ENCODE measurements at places on chromosomes 3 and 15.
A peak's percentile ranks its signal among the peaks of the same experiment; 100 is the strongest.

DNA sequence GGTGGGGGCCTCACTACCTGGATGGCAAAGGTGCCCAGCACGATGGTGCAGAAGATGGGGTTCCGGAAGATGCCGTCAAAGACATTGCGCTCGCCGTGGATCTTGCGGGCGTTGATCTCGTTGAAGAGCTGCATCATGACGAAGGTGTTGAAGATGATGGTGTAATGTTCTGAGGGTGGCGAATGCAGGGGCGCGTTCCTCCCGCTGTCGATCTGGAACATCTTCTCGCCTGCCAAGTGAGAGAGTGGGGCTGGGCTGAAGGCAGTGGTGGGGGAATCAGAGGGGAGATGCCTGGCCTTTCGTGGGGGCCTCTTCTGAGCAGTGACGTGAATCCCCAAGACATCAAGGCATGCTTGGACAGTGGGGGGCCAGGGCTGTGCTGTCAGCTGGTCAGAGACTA lies 19.6 kb upstream of the SEC13 start:
- DNase-seq = no peak

GRCh38 chr3:46024131-46024530 lies 3.2 kb downstream of the XCR1 start:
- no peak for DNase-seq

DNA sequence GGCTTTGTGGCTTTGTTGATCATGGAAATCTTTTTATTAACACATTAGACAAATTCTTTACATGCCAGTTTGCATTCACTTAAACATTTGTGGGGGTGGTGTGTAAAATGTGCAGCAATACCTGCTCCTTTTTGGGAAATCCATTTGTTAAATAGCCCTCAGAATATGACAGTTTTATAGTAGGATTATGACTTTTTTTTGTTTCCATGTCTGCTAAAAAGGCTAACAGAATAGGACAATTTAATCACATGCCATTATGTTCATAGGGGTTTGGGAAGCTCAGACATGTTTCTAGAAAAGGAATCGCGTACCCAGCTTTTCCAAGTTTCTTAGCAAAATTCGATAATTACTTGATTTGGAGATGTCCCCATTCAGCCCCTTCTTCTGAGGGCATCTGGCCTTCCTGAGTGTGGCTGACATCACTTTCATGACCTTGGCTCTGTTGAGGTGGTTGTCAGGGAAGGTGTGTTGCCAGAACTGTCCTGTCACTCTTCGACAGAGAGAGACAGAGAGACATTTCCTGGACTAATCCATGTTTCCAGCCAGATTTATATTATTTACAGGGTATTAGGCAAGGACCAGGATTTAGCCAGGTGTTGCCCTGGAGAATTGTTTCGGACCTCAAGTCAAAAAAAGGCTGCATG lies 126.4 kb downstream of the PTPRG start:
- DNase-seq = no peak

DNA sequence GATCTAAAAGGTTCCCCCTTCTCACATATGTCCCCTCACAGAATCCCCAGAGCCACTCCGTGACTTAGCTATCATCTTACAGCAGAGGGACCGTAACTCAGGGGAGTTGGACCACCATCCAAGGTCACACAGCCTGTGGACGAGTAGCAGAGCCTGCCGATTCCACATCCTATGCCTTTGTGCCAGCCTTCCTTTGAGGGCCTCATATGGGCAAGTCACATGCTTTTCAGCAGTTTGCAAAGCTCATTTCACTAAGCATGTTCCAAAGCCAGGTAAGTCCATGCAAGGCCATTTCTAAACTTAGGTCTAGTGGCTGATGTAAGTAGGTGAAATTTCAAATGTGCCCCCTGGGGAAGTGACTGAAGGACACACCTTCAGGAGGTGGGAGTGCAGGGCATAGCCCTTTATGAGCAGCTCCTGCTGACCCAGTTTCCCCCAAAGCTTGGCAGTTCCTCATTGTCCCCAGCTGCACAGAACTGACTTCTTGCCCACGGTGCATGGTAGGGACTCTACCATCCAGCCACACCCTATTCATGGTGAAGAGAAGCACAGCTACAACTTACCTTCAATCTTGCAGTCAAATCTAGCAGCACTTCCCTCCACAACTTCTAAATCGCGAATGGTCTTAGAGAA lies 33.3 kb upstream of the HACD2 start:
- DNase-seq = no peak

DNA sequence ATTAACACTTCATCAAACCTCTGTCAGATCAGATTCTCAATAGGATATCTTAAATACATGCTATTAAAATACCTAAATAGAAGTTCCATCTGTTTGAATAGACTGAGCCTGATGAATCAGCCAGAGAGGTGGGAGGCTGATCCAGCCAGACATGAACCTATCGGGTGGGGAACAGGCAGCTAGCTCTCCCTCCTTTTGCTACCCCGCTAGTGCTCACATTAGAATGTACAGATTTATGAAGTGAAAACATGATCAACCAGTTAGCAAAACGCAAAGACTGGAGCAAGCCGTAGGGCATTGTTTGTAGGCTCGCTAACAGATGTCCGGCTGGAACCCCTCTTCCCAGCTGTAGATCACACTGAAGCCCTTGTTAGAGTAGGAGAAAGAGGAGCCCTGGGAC lies 54.4 kb downstream of the GTF2E1 start:
- DNase-seq = no peak

DNA sequence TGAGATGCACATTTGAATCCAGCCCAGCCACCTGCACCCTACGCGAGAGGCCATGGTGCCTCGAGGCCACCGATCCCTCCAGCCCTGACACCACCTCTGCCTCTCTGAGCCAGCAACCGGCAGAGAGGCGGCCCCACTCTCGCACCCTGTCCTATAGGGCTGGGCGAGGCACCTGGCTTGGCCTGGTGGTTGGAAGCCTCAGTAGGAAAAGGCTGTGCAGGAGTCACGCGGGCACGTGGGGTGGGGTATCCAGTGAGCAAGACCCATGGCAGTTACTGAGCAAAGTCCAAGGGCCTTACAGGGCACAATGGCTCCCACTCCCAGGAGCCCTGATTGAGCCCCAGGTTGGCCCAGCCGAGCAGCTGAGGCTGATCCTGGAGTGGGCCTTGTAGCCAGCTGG lies 12.4 kb upstream of the DUSP7 start:
- no peak for DNase-seq

DNA sequence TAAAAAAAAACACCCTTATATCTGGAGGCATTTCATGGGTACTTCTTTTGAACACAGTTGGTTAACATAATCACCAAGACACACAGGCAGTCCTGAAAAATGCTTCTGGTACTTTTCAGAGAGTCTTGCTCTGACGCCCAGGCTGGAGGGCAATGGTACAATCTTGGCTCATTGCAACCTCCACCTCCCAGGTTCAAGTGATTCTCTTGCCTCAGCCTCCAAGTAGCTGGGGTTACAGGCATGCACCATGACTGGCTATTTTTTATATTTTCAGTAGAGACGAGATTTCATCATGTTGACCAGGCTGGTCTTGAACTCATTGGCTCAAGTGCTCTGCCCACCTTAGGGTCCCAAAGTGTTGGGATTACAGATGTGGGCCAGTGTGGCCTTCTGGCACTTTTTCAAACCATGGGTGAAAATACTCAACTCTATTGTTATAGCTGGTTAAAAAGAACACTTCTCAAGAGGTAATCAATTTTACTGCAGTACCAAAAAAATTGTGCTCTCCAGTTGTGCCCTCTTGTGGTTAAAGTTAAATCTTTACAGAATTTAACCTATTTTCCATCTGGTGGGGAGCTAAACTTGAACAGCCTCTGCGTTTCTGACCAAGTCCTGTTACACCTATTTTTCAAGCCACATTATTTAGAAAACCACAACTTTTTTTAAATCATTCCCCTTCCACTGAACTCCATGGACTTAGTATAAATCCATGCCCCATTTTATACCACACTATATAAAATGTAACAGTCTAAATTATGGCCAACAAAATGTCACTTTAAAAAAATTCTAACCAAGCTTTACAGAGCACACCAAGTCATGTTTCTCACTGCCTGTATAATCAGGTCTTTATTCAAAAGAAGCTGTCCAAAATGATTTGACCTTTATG lies 1.2 kb upstream of the SNAPC5 start:
- peak; percentile 40 for DNase-seq

DNA sequence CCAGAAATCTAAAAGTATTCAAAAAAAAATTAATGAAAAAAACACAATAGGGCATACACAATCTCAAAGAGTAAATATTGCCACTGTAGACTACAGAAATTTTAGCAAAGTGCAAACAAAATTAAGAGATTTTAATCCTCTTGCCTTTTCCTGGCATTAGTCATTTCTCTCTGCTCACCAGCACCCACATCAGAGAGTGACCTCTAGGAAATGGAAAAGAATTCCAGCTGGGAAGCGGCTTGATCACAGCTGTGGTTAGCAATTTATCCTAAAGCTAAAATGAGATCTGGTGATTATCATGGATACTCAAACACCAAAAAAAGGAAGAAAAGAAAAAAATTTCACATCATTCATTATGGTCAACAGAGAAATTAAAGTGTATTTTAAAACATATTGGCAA lies 7.5 kb downstream of the CSNK1G1 start:
- DNase-seq = no peak

- DNase-seq = no peak
Measured at GRCh38 chr15:65385870-65386258, 8.1 kb upstream of the IGDCC3 start.
